Gastrocnemius medialis (tissue), 4 donors: ENCODE measurements at places on chromosomes 11 and 22.

GRCh38 chr11:9057888-9058287, 33.5 kb downstream of the SCUBE2 start:
- H3K4me3 ChIP-seq, result no peak overlapping the region
- H3K36me3 ChIP-seq, result no peaks in the 10 kb centered on the region
- H3K27me3 ChIP-seq, result no peaks in the 10 kb centered on the region
- H3K27ac ChIP-seq, result no peak overlapping the region

GRCh38 chr22:23036684-23037428, 33.5 kb upstream of the GNAZ start:
- no peak overlapping the region for H3K27ac ChIP-seq
- no peaks in the 10 kb centered on the region for H3K36me3 ChIP-seq
- H3K27me3 ChIP-seq, result no peaks in the 10 kb centered on the region
- DNase-seq, result no peak
- no peak overlapping the region for H3K4me3 ChIP-seq

DNA sequence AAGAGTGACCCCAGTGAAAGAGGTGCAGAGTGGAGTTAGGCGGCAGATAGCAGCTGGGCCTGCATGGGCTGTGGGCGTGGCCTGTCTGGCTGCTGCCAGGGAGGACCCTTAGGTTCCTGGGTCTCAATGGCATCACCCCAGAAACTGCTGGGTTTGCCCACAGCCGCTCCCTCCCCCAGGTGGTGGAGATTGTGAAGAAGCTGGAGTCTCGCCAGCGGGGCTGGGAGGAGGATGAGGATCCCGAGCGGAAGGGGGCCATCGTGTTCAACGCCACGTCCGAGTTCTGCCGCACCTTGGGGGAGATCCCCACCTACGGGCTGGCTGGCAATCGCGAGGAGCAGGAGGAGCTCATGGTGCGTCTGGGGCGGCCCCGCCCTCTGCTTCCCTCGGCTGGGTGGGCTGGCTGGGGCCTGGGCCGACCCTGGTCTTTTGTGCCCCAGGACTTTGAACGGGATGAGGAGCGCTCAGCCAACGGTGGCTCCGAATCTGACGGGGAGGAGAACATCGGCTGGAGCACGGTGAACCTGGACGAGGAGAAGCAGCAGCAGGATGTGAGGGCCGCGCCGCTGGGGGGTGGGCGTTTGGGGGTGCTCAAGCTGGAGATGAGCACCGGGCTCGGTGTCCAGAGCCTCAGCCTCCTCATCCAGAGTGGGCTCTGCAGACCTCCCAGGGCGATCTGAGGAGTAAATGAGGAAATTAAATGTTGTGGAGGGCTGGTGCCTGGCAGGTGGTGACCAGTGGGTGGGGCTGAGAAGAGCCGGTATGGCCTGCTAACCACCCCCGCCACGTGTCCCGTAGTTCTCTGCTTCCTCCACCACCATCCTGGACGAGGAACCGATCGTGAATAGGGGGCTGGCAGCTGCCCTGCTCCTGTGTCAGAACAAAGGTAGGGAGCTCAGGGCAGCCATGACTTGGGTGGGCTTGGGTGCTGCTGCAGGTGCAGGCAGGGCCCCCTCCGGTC, 15.0 kb downstream of the SART1 start:
- H3K4me1 ChIP-seq, result no peaks in the 10 kb centered on the region
- H3K27ac ChIP-seq, result no peak overlapping the region
- H3K4me3 ChIP-seq, result no peak overlapping the region
- no peak for DNase-seq
- H3K27me3 ChIP-seq, result no peaks in the 10 kb centered on the region

DNA sequence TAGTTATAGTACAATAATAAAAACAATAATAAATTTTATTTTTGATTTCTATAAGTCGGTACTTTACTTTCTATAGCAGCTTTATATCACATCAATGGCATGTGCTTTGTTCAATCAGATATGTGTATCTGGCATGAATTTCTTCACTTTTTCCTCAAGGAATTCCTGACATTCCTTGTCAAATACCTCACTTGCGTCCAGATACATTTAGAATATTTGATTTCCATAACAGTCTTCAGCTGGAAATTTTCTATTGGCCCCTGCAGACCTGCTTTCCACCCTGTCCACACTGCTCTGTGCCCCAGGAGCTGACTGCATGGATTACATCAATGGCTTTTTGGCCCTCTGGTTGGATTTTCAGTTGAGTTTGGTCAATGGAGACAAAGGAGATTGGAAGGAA, 93.2 kb downstream of the FAR1 start:
- H3K27me3 ChIP-seq, result no peaks in the 10 kb centered on the region
- DNase-seq, result no peak
- H3K36me3 ChIP-seq, result no peaks in the 10 kb centered on the region
- H3K4me1 ChIP-seq, result no peaks in the 10 kb centered on the region

- peaks cover 18% of the 10 kb centered on the region for H3K4me1 ChIP-seq
- H3K36me3 ChIP-seq, result no peaks in the 10 kb centered on the region
- no peak overlapping the region for H3K27ac ChIP-seq
- no peak for DNase-seq
These were observed 107.1 kb upstream of the CADM1 start for GRCh38 chr11:115611343-115611742.

- no peaks in the 10 kb centered on the region for H3K27me3 ChIP-seq
- H3K4me3 ChIP-seq, result no peak overlapping the region
- DNase-seq, result no peak
These were observed 528.0 kb downstream of the SOX6 start for GRCh38 chr11:15828215-15828853.

GRCh38 chr11:88521399-88521798, 183.9 kb upstream of the CTSC start:
- no peaks in the 10 kb centered on the region for H3K27me3 ChIP-seq
- DNase-seq, result no peak
- no peaks in the 10 kb centered on the region for H3K4me1 ChIP-seq
- no peak overlapping the region for H3K4me3 ChIP-seq
- no peaks in the 10 kb centered on the region for H3K36me3 ChIP-seq

GRCh38 chr11:73386016-73386415, 9.8 kb downstream of the RELT start:
- H3K27ac ChIP-seq, result peak overlapping the region; percentile 99
- H3K4me1 ChIP-seq, result peaks cover 90% of the 10 kb centered on the region
- no peaks in the 10 kb centered on the region for H3K27me3 ChIP-seq
- peak; percentile 44 for DNase-seq
- H3K4me3 ChIP-seq, result no peak overlapping the region
- H3K36me3 ChIP-seq, result no peaks in the 10 kb centered on the region

DNA sequence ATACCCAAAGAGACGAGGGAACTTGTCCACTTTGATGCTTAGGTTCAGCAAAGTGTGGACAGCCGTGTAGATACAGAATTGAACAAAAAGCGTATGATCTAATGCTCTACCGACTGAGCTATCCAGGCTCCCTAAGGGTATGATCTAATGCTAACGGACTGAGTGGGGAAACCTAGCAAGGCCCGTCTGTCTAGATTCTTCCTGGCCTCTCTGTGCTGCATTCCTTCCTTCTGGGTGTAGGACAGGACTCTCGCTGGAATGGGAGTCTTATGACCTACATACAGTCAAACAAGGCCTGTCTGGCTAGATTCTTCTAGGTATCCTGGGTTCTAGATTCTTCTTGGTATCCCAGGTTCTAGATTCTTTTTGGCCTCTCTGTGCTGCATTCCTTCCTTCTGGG, 8.4 kb upstream of the SLC15A3 start:
- no peak for DNase-seq
- H3K27me3 ChIP-seq, result no peaks in the 10 kb centered on the region
- H3K4me3 ChIP-seq, result no peak overlapping the region
- no peaks in the 10 kb centered on the region for H3K36me3 ChIP-seq
- H3K4me1 ChIP-seq, result no peaks in the 10 kb centered on the region

DNA sequence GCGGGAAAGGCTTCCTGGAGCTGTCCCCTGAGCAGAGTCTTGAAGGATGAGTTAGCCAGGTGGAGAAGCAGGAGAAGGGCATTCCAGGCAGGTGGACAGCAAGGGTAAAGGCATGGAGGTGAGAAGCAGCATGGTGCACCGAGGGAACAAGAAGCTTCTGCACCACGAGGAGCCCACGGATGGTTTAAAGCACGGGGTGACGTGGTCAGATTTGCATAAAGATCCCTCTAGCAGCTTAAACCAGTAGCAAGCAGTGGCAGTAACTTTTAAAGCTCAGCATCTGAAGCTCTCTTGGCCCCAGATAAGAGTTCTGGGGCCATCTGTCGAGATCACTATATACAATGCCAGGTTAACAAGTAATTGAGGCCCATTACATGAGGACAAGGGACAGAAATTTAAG, 36.8 kb downstream of the SERPINH1 start:
- no peak overlapping the region for H3K4me3 ChIP-seq
- H3K36me3 ChIP-seq, result no peaks in the 10 kb centered on the region
- H3K27ac ChIP-seq, result no peak overlapping the region
- no peaks in the 10 kb centered on the region for H3K4me1 ChIP-seq

- no peak for DNase-seq
- no peak overlapping the region for H3K27ac ChIP-seq
- H3K4me1 ChIP-seq, result peaks cover 4% of the 10 kb centered on the region
- no peaks in the 10 kb centered on the region for H3K27me3 ChIP-seq
These were observed 222.3 kb upstream of the NARS2 start for GRCh38 chr11:78796956-78797355.

GRCh38 chr11:35515224-35515623, 10.2 kb downstream of the PAMR1 start:
- no peak overlapping the region for H3K4me3 ChIP-seq
- DNase-seq, result no peak
- no peaks in the 10 kb centered on the region for H3K36me3 ChIP-seq
- no peak overlapping the region for H3K27ac ChIP-seq
- no peaks in the 10 kb centered on the region for H3K4me1 ChIP-seq
